ENCODE measurements at places on chromosomes 11 and 22.

- no peak for ATAC-seq
These were observed 3.2 kb upstream of the PRR5 start for GRCh38 chr22:44698531-44699421.

DNA sequence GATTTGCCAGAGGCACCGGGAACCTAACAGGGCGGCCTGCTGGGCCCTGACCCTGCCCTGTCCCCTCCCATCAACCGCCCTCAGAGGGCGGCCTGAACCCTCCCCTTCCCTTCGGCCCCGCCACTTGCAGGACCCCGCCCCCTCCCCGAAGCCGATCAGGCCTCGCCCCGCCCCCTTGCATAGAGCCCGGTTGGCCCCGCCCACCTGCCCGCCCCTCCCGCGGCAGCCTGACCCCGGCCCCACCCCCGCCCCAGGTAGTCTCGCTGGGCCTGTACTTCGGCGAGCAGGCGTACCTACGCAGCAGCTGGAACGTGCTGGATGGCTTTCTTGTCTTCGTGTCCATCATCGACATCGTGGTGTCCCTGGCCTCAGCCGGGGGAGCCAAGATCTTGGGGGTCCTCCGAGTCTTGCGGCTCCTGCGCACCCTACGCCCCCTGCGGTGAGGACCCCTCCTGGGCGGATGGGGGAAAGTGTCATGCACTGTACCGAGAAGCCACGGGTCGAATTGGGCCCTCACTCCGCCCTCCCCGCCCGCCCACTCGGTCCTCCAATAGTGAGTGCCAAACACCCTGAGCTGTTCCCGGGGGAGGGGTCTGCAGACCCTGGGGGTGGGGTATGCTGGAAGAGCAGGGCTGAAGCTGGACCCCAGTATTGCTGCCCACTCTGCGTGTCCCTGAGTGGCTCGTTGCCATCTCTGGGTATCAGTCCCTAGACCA lies 94.1 kb downstream of the CACNA1I start:
- ATAC-seq, result no peak

DNA sequence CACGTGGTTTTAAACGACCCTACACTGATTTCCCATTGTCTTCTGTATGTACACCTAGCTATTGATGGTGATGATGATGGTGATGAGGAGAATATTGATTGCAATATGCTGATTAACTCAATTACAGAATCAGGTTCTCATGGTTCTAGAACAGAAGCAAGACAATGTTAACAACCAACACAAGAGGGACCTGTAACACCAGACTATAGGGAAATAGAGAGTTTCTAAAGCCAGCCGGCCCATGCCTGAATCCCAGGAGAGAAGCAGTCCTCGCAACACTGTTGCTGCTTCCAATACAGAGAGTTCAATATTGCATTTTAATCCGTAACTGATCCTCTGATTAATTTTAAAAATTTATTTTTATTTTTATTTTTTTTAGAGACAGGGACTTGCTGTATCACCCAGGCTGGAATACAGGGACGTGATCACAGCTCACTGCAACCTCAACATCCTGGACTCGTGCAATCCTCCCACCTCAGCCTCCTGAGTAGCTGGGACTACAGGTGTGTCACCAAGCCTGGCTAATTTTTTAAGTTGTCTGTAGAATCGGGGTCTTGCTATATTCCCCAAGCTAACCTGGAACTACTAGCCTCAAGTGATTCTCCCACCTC lies 22.2 kb upstream of the UBASH3B start:
- no peak for ATAC-seq

- no peak for ATAC-seq
These were observed 167.0 kb upstream of the E2F8 start for GRCh38 chr11:19407677-19408270.

GRCh38 chr22:46405901-46406300 lies 70.4 kb downstream of the TRMU start:
- no peak for ATAC-seq

- ATAC-seq, result no peak
These were observed 137.5 kb downstream of the FAM76B start for GRCh38 chr11:95652002-95652472.

- no peak for ATAC-seq
These were observed 200.3 kb downstream of the C11orf91 start for GRCh38 chr11:33500332-33500731.

- ATAC-seq, result no peak
These were observed 1.5 kb downstream of the KIF18A start for GRCh38 chr11:28106353-28107043.

GRCh38 chr11:104324276-104324675 lies 160.3 kb upstream of the PDGFD start:
- no peak for ATAC-seq

DNA sequence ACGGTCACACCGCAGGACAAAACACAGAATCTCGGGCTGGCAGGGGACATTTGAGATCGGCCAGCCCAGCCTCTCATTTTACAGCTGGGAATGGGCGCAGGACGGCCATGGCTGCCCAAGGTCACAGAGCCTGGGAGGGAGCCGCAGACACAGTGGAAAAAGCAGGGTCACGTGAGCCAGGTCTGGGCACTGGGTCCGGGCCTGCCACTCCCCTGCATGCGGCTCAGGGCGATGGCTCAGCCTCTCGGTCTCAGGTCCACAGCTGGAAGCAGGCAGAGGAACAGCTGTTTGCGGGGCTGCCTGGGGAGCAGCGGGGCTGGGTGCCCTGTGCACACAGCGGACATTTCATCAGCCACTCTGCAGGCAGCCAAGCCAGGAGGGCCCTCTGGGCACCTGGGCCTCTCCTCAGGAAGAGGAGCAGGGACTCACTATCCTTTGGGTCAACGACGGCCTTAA lies 10.4 kb upstream of the PPARA start:
- ATAC-seq, result no peak

DNA sequence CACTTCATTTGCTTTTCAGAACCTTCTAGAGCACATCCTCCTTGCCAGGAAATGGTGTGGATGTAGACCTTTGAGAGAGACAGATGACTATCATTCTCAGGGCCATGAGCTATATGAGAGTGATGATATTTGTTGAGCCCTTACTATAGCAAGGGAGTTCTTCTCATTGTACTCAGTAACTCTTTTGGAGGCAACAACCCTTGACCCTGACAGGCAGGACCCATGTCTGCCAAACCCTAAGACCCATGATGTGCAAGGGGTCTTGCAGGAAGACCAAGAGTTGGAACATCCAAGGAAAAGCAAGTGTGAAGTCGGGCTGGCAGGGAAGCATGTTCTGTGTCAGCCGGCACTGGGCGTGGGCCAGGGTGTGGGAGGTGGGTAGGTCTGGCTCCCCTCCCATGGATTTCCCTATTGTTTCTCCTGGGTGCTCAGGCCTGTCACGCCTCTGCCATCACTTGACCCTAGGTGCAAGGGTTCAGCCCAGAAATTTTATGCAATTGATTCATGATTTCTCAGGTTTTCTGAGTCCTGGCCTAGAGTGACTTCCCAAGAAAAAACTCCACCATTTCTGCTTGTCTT lies 1.2 kb downstream of the FOLR3 start:
- no peak for ATAC-seq

DNA sequence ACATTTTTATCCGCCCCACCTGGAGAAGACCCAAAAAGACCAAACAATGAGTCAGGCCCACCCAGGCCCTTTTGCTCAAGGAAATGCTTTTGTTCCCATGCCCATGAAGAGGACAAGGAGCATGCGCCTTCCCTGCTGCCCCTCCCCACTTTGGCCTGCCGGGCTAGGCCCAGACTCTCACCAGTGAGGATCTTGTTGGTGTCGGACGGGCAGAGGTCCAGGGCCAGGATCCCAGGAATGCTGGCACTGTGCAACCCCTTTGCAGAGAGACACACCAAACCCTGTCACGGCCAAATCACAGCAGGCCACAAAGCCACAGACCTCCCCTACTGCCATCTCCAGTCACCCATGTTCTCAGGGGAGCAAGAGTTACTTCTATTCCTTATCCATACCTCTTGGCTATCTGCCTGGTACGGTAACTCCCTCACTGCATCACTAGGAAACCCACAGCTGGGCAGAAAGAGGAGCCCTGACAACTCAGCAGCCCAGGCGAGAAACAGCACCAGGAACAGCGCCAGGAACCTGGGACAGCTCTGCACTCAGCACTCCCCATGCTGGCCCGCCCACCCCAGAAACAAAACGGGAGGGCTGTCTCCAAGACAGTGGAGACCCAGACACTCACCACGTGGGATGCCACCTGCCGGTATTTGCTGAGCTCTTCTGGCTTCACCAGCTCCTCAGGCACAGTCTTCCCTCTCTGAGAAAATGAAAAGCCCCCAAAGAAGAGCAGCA lies 5.5 kb downstream of the PRPF19 start:
- no peak for ATAC-seq

DNA sequence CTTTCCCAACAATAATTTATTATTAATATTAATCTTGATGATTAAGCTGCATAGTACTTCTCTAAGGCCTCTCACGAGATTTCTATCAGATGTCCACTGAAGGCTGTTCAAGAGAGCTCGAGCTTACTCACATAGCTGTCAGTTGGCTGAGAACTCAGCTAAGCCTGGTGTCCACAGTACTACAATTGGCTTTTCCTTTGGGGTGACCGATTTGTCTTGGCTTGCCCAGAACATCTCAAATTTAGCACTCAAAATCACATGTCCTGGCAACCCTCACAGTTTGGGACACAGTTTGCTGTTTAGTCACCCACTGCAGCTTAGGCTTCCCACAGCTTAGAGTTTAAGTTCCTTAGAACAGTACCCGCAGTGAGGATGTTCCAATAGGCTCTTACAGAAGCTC lies 96.5 kb downstream of the LUZP2 start:
- no peak for ATAC-seq

DNA sequence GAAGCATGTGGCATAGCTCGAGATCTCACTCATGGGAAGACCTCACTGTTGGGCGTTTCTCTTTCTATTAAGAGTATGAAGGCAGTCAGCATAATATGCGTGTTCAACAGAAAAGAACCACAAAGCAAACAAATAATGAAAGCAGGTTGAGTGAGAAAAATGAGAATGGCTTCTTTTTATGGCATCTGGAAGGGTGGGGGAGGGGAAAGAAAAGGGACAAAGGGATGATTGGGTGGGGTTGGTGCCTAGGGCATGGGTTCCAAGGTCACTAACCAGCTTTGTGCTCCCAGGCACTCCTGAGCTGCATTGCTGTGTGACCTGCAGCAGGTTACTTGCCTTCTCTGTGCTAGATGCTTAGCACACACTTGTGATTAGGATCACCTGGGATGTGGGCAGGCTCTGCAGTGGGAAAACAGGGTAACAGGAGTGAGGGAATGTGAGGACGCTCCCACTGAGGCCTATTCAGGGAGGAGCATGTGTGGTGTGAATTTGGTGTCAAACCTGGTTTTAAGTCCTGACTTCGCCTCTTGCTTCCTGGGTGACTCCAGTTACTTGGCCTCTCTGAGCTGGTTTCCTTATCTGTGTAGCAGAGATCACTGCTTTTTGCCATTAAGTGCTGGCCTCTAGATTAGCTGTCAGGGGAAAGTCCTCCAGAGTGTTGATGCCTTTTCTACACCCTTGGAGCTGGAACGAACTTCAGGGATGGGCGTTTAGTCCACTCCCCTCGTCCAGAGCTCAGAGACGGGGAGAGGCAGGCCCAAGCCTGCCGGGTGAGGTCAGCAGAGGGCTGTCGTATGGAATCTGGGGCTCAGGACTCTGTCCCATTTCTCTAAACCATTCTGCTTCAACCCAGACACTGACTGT lies 74.8 kb downstream of the KIAA1671 start:
- no peak for ATAC-seq

DNA sequence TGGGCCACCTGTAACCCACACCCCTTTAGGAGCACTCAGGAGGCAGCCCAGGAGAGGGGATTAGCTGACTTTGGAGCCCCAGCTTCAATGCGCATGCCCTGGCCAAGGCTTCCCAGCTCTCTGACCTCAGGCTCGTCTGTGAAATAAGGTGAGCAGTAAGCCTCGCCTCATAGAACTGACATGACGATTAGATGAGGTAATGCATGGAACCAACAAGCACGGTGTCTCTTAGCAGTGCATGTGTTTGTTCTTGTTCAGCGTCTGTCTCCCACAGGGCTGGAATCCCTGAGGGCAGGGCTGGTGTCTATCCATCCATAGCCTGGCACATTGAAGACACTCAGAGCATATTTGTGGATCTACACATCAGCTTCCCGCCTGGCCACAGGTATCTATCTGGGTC lies 415.4 kb downstream of the MN1 start:
- no peak for ATAC-seq

DNA sequence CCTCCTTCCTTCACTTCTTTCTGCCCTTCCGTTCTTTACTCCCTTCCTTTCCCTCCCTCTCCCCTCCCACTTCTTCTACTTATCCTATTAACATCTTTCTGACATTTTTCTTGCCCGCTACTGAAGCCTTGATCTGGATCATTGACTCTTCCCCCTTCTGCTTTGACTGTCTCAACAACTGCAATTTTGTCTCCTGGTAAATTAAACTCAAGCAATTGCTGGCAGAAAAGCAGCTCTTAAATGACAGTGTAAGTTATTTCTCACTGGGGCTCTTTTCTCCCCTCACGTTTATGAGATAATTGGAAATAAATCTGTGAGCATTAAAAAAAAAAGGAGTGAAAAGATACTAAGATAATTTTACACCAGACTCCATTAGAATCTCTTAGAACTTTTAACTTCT lies 120.0 kb downstream of the SLC17A6 start:
- ATAC-seq, result no peak

- no peak for ATAC-seq
These were observed 60.9 kb downstream of the YAP1 start for GRCh38 chr11:102171101-102171500.

GRCh38 chr11:12024254-12024926 lies 16.0 kb upstream of the DKK3 start:
- no peak for ATAC-seq

DNA sequence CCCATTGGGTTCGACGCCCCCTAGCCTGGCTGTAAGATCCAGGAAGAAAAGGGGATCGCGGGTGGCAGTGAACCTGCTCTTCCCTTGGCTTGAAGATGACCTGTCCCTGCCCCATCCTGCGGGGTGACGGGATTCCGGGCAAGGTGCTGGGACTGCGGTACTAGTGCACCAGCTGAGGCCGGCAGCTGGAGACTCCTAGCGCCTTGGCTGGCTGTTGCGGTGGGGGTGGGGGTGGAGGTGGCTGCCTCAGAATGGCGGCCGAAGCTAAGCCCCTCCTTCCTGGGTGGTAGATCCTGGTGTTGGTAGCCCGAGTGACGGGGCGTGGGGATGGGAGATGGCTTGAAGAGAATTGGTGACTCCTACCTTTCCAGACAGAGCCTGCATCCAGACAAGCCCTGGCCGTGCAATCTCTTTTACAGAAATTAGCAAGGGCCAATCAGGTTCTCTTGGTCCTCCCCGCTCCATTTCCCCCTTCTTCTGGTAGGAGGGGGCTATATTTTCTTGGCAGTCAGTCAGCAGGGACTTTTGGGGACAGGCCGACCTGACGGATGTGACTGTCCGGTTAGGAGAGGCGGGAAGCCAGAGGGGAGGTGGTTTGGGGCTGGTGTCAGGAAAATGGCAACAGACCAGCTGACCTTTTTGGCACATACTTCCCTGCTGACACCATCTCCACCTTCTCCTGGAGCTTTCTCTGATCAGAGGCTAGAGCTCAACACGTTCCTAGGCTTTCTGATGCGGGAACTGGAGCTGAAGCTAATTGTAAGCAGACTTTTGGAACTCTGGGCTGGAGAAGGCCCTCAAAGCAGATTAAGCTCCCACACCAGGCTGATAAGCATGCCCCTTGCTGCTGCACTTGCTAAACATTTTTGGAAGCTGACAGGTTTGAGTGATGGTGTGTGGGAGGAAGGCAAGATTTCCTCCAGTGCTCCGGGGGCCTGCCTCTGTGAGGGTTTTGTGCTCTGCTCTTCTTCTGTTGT lies 2.0 kb downstream of the NAV2 start:
- ATAC-seq, result no peak

Data from activated CD4-positive, CD25-positive, alpha-beta regulatory T cell treated with anti-CD3 and anti-CD28 coated beads, Interleukin-2, amount 50 U/mL, for 24 hours (primary cell).